Activated B cell treated with CpG ODN at 0.5 μM for 24 hours (primary cell): ENCODE measurements at places on chromosomes 6 and 20. TPM values are rescaled to one million over a fixed set of nuclear protein-coding genes. Genes with fewer than 3 reads are reported as not detected.
A peak's percentile ranks its signal among the peaks of the same experiment; 100 is the strongest.

Gene LTA
- total RNA-seq: 60.4 and 66.0 TPM in 2 replicates

GRCh38 chr20:53751620-53752318 is 158.1 kb upstream of the ZNF217 start:
- H3K36me3 ChIP-seq: no peaks in the 10 kb centered on the region
- peak overlapping the region; percentile 95 for H3K27ac ChIP-seq
- H3K27me3 ChIP-seq: no peaks in the 10 kb centered on the region
- H3K4me1 ChIP-seq: peaks cover 67% of the 10 kb centered on the region
- peak overlapping the region; percentile 45 for H3K4me3 ChIP-seq

DNA sequence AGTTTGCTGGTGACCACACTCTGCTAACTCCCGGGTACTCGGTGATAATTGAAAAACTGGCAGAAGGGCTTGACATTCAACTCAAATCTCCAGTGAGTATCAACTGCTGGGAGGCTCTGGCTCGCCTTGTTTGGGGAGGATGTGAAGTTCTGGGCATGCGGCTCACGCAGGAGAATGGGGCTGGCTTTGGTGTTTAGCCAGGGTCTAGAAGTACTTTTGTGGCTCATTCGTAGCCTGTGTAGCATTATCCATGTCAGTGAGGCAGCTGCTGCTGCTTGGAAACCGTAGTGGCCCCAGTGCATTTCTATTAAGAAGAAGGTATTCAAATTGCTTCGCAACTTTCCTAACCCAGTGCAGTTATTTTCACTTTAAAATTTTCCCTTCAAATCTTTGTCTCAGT is 52.2 kb downstream of the KDM1B start:
- no peaks in the 10 kb centered on the region for H3K27me3 ChIP-seq
- peaks cover 69% of the 10 kb centered on the region for H3K36me3 ChIP-seq
- H3K4me1 ChIP-seq: peaks cover 7% of the 10 kb centered on the region
- DNase-seq: no peak
- H3K27ac ChIP-seq: no peak overlapping the region

DNA sequence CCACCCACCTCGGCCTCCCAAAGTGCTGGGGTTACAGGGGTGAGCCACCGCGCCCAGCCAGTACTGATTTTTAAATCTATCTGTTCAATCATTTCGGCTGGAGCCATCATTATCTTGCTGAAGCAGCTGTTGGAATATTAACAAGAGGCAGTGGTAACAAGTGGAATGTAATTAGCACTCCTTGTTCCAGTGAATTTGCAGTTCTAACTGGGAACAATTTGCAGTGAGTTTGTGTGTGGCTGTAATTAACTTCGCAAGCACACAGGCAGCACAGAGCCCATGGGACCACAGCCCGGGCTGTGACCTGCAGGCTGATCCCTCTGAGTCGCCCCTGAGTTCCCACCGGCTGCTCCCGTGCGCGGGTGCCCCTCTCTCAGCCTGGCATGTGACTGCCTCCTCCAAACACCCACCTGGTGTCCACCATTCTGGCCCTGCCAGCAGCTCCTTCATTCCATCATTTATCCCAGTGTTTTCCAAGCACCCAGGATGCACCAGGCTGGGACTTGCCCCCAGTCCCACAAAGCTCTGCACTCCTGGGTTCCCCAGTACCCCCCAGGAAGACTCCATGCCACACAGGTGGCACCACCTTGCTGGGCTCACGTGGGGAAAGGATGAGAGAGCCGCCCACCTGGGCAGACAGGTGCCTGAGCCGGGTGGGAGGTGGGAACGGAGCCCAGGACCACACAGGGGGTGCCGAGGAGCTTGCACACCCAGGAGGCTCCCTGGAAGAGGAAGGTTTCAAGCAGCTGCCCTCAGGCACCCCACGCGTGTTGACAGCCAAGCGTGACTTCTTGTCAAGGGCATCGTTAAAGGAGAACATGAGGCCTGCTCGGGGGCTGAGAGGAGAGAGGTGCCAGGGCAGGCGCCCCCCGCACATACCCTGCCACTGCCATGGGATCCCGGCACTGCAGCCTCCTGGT is 75.2 kb downstream of the YTHDF1 start:
- H3K4me3 ChIP-seq: no peak overlapping the region
- no peaks in the 10 kb centered on the region for H3K4me1 ChIP-seq
- H3K27me3 ChIP-seq: peaks cover 17% of the 10 kb centered on the region
- H3K27ac ChIP-seq: no peak overlapping the region
- DNase-seq: no peak

GRCh38 chr6:144583614-144583954 is 298.4 kb downstream of the UTRN start:
- H3K4me3 ChIP-seq: peak overlapping the region; percentile 81
- peaks cover 33% of the 10 kb centered on the region for H3K36me3 ChIP-seq
- H3K4me1 ChIP-seq: peaks cover 34% of the 10 kb centered on the region
- no peaks in the 10 kb centered on the region for H3K27me3 ChIP-seq
- no peak for DNase-seq
- H3K27ac ChIP-seq: peak overlapping the region; percentile 19
